Right lobe of liver (tissue), 6 donors: ENCODE measurements at places on chromosomes 13 and 19.

- no peaks in the 10 kb centered on the region for H3K27me3 ChIP-seq
- DNase-seq = no peak
- no peak overlapping the region for H3K4me3 ChIP-seq
- H3K27ac ChIP-seq = no peak overlapping the region
These were observed 41.1 kb upstream of the CHST8 start for GRCh38 chr19:33580645-33581037.

DNA sequence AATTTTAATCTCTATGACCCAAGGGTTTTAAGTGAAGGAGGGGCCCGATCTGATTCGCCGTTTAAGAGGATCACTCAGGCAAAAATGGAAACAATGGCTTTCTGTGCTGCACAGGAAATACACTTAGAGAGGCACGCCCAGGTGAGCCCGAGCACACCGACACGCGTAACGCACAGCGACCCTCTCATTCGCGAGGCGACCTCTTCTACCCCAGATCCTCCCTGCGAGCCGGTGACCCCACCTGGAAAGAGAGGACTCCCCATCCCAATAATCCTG lies 216 bp downstream of the SH2D3A start:
- no peaks in the 10 kb centered on the region for H3K36me3 ChIP-seq
- H3K27ac ChIP-seq = no peak overlapping the region
- peak overlapping the region; percentile 27 for H3K4me3 ChIP-seq
- no peak for DNase-seq

DNA sequence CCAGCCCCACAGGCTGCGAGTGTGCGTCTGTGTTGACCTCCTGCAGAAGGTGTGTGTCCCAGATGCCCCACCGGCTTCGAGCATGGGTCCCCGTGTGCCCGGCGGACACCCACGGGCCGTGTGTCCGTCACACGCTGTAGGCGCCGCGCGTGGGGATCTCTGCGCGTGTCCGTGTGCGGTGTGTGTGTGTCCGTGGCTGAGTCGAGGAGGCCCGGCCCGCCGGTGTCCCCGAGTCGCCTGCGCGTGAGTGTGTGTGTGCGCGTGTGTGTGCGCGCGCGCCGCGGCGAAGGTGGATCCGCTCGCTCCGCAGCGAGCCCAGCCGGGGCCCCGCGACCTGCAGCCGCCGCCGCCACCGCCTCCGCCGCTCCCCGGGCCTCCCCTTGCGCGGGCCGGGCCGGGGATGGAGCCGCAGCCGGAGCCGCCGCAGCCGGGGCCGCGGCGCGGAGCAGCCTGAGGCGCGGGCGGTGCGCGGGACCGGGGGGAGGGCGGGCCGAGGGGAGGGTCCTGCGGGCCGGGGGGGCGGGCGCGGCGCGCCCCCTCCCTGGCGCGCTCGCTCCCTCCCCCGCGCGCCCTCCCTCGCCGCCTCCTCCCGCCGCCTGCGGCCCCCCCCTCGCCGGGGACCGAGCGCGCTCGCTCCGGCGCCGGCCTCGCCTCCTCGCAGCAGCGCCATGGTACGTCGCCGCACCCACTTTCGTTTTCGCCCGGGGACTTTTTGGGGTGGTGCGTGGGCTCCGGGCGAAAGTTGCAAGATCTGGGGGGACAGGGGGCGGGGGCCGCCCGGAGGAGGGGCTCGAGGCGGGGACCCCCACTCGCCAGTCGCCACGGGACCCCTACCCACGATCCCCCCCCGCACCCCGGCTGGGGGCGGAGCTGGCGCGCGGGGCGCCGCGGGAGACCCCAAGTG lies 7.1 kb upstream of the NFIC start:
- H3K36me3 ChIP-seq = no peaks in the 10 kb centered on the region
- H3K27ac ChIP-seq = peak overlapping the region; percentile 99
- DNase-seq = peak; percentile 83
- H3K4me1 ChIP-seq = no peaks in the 10 kb centered on the region

- H3K4me3 ChIP-seq = no peak overlapping the region
- no peaks in the 10 kb centered on the region for H3K4me1 ChIP-seq
- no peak for DNase-seq
- no peaks in the 10 kb centered on the region for H3K36me3 ChIP-seq
- no peaks in the 10 kb centered on the region for H3K27me3 ChIP-seq
- H3K27ac ChIP-seq = no peak overlapping the region
These were observed 1598.8 kb upstream of the MIR17HG start for GRCh38 chr13:89748716-89749115.

DNA sequence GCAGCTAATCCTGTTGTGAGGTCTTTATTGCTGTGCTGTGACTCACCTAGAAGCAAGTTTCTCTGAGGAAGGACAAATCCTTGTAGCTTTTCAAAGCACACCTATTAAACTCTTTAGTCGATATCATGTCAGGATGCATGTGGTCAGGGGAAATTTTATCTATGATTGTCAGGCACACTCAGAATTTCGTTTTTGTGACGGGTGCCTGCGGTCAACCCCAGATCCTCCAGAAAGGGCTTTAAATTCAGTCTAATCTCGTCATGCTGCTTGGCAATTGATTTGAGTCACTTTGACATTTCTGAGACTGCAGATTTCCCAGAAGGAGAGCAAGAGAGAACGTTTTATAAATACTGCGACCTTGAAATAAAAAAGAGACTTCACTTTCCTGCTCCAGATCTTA lies 316.9 kb downstream of the FGF9 start:
- H3K4me3 ChIP-seq = no peak overlapping the region
- no peaks in the 10 kb centered on the region for H3K36me3 ChIP-seq
- no peak for DNase-seq
- no peak overlapping the region for H3K27ac ChIP-seq
- no peaks in the 10 kb centered on the region for H3K4me1 ChIP-seq

GRCh38 chr19:6138066-6138465 lies 2.6 kb downstream of the ACSBG2 start:
- DNase-seq = no peak
- H3K4me1 ChIP-seq = no peaks in the 10 kb centered on the region
- no peaks in the 10 kb centered on the region for H3K27me3 ChIP-seq
- H3K27ac ChIP-seq = no peak overlapping the region
- no peak overlapping the region for H3K4me3 ChIP-seq

DNA sequence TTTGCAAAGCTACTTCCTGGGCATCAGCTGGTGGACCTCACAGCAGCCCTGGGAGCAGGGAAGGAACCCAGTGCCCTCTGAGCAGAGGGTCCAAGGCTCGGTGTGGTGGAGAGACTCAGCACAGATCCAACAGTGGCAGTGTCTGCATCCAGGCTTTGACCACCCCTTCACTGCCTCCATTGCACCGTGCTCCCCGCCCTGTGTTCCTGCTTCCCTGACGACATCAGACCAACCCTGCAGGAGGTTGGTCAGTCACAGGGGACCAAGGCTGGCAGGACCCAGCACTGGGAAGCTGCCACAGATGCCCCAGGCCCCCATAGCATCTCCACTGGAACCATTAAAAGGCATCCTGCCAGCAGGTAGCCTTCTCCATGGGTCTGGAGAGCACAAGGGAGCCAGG lies 7.8 kb upstream of the VSTM2B start:
- DNase-seq = peak; percentile 25
- no peak overlapping the region for H3K27ac ChIP-seq
- no peaks in the 10 kb centered on the region for H3K36me3 ChIP-seq
- no peaks in the 10 kb centered on the region for H3K4me1 ChIP-seq

GRCh38 chr13:45208132-45208531 lies 7.3 kb upstream of the KCTD4 start:
- no peaks in the 10 kb centered on the region for H3K36me3 ChIP-seq
- no peaks in the 10 kb centered on the region for H3K4me1 ChIP-seq
- no peak for DNase-seq
- no peak overlapping the region for H3K4me3 ChIP-seq

DNA sequence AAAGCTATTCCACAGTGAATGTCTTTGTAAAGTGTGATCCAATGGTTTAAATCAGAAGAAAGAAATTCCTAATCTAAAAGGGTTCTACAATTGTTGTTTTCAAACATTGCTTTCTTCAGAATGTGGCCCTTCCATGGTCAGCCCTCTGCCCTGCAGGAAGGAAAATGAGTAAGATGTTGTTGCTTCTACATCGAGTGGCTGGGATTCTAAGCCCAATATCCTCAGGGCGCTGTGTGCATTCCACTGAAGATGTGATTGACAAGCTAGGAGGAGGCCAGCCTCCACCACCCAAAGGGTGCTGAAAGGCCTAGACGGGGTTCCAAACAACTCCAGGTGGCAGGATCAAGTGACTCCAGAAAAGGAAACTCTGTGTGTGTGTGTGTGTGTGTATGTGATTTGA lies 316.9 kb upstream of the TSHZ3 start:
- H3K4me1 ChIP-seq = no peaks in the 10 kb centered on the region
- H3K36me3 ChIP-seq = no peaks in the 10 kb centered on the region
- no peak for DNase-seq
- H3K4me3 ChIP-seq = no peak overlapping the region
- H3K27ac ChIP-seq = no peak overlapping the region

GRCh38 chr19:41531438-41532311 lies 44.3 kb upstream of the CEACAM21 start:
- no peaks in the 10 kb centered on the region for H3K36me3 ChIP-seq
- H3K27ac ChIP-seq = peak overlapping the region; percentile 56
- no peak overlapping the region for H3K4me3 ChIP-seq

GRCh38 chr19:49441210-49441959 lies at the start of gene SLC17A7:
SLC17A7 (minus strand) TSS chr19:49441527; CDS start chr19:49441379, 148 bp downstream.
- no peaks in the 10 kb centered on the region for H3K4me1 ChIP-seq
- no peak for DNase-seq
- no peaks in the 10 kb centered on the region for H3K27me3 ChIP-seq
- H3K27ac ChIP-seq = no peak within 1 kb of the TSS
- no peaks in the 10 kb centered on the region for H3K36me3 ChIP-seq
- no peak within 1 kb of the TSS for H3K4me3 ChIP-seq

DNA sequence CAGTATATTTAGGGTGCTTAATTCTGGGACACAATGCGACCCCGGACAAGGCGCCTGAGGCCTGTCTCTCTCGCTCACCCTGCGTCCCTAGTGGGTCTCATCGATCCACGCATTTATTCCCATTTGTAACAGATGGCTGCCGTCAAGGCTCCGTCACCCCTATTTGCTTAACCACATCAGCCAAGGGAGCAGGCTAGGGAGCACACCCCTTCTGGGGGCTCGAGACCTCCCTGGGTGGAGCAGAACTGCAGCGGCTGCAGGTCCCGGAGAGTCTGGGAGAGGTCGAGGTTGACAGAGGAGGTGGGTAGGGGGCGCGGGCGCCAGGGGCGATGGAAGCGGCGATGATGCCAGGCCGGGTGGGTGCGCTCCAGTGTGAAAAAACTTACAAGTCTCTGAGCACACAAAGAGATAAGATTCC lies 507 bp downstream of the ALG5 start:
- H3K36me3 ChIP-seq = peaks cover 10% of the 10 kb centered on the region
- peaks cover 7% of the 10 kb centered on the region for H3K4me1 ChIP-seq
- peak; percentile 58 for DNase-seq
- peak overlapping the region; percentile 94 for H3K4me3 ChIP-seq
- H3K27ac ChIP-seq = peak overlapping the region; percentile 96

DNA sequence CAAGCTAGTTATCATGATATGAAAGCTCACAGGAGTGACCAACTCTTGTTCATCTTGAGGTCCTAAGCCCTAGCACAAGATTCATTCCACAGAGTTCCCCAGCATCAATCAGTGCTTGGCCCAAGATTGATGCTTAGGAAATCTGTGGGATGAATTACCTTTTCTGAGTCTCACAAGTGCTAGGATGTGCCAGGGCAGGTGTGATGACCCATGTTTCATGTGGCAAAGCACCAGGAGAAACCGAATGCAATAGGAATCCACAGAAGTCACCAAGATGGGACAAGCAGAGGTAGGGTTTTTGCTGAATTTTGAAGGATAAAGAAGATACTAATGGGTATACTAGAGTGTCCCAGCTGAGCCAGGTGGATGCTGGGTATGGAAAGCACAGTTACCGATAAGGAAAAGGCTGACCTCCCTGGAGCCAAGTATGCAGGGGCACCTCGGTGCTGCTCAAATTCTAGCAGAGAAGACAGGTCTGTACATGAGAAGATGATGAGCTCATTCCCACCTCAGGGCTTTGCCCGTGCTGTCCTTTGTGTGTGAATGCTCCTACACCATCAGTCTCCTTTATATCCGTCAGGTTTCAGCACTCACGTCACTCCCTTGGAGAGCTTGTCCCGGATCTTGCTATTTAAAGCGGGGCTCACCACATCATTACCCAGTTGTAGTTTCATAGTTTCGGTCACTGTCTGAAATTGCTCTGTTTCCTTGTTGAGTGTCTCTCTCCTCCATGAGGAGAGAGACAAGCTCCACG lies 168.9 kb upstream of the TSC22D1 start:
- H3K36me3 ChIP-seq = no peaks in the 10 kb centered on the region
- no peak overlapping the region for H3K27ac ChIP-seq
- no peaks in the 10 kb centered on the region for H3K4me1 ChIP-seq
- DNase-seq = no peak

DNA sequence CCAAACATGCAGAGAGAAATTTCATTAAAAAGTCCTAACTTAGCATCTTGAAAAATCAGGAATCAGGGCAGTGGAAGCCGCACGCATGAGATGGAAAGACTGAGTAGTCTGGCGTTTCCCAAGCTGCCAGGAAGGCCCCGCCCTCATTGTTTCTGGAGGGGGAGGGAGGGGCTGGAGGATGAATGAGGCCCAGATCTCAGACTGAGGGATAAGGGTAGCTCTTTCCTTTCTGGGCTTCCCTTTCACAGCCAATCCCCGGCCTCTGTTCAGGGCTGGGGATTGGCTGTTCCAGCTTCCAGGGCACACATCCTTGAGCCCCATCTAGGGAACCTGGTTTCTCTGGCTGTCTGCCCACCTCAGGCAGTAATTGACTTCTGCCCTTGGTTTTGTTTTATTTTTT lies 7.3 kb downstream of the C19orf53 start:
- H3K27me3 ChIP-seq = no peaks in the 10 kb centered on the region
- no peak overlapping the region for H3K4me3 ChIP-seq
- H3K4me1 ChIP-seq = no peaks in the 10 kb centered on the region
- H3K27ac ChIP-seq = no peak overlapping the region
- no peaks in the 10 kb centered on the region for H3K36me3 ChIP-seq

DNA sequence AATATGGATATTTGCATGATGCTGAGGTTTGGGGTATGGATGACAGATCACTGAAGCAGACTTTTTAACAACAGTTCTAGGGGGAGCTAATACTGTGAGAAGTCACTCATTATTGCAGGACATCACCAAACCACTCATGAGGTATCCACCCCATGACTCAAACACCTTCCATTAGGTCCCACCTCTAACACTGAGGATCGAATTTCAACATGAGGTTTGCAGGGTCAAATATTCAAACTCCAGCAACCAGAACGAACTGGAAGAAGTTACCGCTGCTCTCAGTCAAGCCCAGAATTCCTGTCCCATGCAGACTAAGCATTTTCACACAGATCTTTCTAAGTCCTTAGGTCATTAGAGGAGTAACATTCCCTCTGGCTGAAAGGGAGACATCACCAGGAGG lies 758.9 kb downstream of the UQCRFS1 start:
- H3K27me3 ChIP-seq = no peaks in the 10 kb centered on the region
- no peak overlapping the region for H3K4me3 ChIP-seq
- no peak overlapping the region for H3K27ac ChIP-seq
